ENCODE measurements at places on chromosomes 12 and 14.
A peak's percentile ranks its signal among the peaks of the same experiment; 100 is the strongest.

GRCh38 chr12:39617887-39618286 lies 1.7 kb downstream of the ABCD2 start:
- DNase-seq, result no peak

GRCh38 chr12:111425655-111426054 lies 19.9 kb downstream of the SH2B3 start:
- no peak for DNase-seq

DNA sequence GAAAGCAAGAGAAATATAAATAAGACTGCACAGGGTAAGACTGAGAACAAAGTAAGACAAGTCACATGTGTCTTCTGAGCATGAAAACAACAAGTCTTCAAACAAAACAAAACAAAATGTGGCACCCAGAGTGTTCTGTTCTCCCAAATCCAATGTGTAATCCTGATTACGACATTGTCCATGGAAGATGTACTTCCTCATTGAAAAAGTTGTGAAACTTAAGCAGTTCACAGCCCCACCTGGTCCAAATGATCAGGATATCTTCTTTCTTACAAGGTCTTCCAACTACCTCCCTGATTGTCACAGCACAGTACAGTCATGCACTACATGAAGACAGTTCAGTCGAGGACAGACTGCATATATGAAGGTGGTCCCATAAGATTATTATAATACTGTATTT lies 23.3 kb upstream of the NEK9 start:
- no peak for DNase-seq

- DNase-seq, result peak; percentile 47
These were observed 26.8 kb upstream of the NEDD1 start for GRCh38 chr12:96880220-96880619.

- no peak for DNase-seq
These were observed 185.6 kb downstream of the TBX5 start for GRCh38 chr12:114220311-114220710.

- DNase-seq, result no peak
These were observed 451 bp downstream of the IRAK3 start for GRCh38 chr12:66189486-66189843.

GRCh38 chr12:108641446-108642268 lies 8.0 kb upstream of the SELPLG start:
- no peak for DNase-seq

DNA sequence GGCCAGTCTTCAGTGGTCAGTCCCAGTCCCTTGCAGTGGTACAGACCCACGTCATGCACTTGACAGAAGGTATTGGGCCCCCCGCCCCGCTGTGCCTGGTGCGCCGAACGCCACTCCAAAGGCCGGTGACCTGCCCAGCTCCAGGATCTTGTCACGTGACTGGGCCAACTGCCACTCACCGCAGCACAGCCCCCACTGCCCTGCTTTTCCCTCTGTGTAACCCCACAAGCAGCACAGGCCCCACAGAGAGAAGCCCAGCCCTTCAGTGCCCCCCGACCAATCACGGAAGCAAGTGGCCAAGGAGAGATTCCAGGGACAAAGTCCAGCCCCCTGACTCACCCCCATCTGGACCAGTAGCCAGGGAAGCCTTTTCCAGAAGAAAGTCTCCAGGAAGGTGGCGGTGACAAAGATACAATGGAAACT lies 498 bp downstream of the GPR132 start:
- peak; percentile 32 for DNase-seq

DNA sequence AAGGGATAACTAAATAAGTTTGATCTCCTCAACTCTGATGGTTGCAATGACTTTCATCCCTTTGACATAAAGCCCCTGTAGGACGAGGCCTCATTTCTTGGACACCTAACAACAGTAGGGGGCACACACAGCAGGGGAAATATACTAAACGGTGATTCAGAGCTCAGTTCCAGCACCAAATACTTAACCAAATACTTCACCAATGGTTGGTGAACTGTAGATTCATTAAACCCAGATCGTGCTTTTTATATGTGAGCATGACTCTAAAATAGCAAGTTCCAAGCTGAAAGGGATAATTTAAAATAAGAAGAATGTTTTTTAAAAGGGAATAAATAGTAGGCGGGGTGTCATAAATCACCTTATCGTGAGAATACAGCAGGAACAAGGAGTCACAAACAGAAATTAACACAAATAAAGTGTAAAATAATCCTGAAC lies 53.2 kb downstream of the ATG2B start:
- DNase-seq, result no peak

GRCh38 chr12:107779077-107779831 lies 4.8 kb downstream of the ASCL4 start:
- no peak for DNase-seq

DNA sequence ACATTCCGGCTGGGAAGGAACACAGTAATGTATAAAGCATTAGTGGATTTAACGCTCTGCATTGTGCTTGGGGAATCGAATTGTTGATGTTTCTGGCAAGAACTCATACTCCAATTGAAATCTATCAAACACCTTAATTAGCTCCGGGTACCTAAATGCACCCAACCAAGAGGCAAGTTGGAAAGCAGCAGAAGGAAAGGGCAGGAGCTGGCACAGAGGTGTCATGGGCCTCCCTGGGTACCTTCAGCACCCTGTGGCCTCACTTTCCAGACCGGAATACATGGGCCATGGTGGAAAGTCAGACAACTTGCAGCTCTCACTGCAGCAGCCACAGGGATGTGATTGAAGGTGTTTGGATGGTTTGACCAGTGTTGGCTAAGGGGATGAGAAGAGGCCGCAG lies 6.8 kb upstream of the BCL11B start:
- no peak for DNase-seq

- peak; percentile 27 for DNase-seq
These were observed 173.2 kb upstream of the PWP1 start for GRCh38 chr12:107512391-107512790.

DNA sequence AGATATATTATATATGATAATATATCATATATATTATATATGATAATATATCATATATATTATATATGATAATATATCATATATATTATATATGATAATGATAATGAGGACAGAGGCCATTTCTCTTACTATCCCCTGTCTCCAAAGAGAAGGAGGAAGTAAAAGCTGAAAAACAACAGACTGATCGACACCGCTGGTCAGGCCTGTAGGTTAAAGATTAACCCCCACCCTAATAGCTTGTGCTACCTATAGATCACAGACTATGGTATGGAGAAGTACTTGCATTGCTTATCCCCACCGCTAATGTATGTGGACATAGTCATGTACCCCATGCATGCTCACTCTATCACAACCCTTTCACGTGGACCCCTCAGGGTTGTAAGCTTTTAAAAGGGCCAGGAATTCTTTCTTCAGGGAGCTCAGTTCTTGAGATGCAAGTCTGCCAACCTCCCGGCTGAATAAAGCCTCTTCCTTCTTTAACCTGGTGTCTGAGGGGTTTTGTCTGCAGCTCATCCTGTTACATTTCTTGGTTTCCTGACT lies 786.1 kb upstream of the TMEM132C start:
- DNase-seq, result no peak

GRCh38 chr14:51335531-51335930 lies 95.5 kb downstream of the TMX1 start:
- peak; percentile 40 for DNase-seq

- no peak for DNase-seq
These were observed 118.2 kb downstream of the METTL25 start for GRCh38 chr12:82476511-82476910.

DNA sequence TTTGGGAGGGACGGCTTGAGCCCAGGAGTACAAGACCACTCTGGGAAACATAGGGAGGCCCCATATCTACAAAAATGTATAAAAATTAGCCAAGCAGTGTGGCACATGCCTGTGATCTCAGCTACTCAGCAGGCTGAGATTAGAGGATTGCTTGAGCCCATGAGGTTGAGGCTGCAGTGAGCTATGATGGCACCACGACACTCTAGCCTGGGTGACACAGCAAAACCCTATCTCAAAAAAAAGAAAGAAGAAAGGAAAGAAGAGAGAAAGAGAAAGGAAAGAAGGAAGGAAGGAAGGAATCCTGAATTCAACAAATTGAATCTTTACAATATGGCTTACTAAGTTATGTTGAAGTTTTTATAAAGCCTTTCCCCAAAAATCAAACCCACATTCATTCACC lies 2.1 kb downstream of the KIF21A start:
- no peak for DNase-seq

DNA sequence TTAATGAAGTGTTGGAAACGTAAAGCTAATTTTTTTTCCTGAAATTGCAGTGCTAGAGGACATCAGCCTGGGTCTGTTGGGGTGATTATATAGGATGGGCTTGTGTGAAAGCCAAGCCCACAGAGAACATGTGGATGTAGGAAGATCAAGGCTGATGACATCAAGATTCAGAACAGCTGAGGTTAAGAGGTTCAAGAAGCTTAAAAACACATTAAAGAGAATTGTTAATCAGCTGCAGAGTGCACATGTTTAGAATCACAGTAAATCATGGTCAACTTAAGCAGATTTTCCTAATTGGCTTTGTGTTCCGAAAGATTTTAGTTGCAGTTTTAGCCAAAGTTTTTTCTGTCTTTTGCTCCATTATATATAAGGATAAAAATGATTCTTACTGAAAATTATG lies 87.9 kb upstream of the PRICKLE1 start:
- no peak for DNase-seq

- peak; percentile 78 for DNase-seq
These were observed 83.0 kb upstream of the ZDHHC17 start for GRCh38 chr12:76680940-76681339.

DNA sequence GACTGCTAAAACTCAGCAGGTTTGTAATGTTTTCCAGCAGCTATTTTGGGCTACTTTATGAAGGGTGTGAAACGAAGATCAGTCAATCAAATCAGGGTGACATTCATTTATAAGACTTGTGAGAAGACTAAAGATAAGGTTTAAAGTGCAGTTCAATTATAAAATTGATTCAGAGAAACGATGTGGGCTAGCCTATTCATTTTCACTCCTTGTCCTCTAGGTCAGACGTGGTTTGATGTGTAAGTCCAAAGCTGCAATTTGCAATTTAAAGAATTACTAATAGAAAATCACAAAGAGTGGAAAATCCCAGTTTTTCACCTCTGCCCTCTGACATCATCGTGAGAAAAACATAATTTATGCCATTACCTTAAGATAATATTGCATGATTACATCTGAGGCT lies 243.5 kb upstream of the NOVA1 start:
- peak; percentile 63 for DNase-seq

DNA sequence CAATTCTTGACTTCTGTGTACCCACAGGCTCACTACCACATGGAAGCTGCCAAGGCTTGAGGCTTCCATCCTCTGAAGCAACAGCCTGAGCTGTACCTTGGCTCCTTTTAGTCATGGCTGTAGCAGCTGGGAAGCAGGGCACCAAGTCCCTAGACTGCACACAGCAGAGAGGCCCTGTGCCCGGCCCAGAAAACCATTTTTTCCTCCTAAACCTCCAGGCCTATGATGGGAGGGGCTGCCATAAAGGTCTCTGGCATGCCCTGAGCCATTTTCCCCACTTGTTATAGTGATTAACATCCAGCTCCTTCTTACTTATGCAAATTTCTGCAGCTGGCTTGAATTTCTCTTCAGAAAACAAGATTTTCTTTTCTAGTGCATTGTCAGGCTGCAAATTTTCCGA lies 121.8 kb downstream of the RPS6KA5 start:
- no peak for DNase-seq

GRCh38 chr12:115758877-115759620 lies 518.4 kb downstream of the MED13L start:
- no peak for DNase-seq

DNA sequence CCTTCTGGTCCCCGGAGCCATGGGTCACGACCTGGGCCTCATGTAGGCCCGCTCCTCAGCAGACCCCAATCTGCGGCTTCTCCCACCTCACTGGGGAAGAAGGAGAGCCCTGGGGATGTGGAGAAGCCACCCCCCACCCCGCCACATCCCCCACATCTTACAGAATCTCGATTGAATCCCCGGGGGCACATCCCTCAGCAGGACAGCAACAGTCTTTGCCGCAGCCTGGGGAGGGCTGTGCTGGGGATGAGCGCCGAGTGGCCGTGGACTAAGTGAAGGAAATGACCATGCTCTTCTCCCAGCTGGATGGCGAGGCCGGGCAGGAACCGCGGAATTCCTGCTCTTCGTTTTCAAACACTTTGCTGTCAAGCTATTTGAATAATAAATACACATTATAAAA lies 169.0 kb upstream of the RTL1 start:
- DNase-seq, result no peak

DNA sequence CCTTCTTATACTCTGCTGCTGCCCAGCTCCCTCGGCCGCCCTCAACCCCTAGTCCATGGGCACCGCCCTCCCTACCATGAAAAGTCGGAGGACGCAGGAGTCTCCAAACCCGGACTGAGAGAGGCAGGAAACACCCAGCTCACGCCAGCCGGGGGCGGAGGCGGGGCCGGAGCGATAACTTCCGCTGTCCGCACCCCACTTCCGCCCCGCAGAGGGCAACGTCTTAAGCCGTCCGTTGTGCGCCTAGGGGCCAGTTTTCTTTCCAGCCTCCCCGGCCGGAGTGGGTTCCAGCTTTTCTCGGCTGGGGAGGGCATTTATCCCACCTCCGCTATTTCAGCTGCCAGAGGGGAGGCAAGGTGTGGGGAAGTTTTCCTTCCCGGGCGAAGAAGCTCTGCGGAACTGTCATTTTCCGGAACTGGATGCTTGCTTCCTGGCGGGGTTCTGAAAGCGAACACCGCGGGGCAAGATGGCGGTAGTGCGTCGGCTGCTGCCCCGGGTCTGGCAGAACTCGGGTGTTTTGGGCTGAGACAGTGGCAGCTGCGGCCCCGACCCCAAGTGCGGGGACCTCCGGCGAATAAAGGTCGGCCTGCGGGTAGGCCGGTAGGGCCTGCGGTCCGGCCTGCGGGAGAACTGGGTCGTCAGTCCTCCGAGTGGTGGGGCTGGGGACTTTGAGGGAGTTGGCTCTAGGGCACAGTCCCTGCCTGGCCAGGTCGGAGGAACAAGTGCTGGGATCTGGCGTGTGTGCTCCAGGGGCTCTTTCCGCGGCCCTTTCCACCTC lies at the start of the genes KCTD10 and UBE3B:
Gene KCTD10 (minus strand): TSS at position 116 of the 778 bp plus-strand sequence. CDS start 38 bp downstream, at position 78.
Gene UBE3B (plus strand): TSS at position 450 of the 778 bp plus-strand sequence. CDS start 5,918 bp downstream, outside the sequence.
- DNase-seq, result peak; percentile 91

DNA sequence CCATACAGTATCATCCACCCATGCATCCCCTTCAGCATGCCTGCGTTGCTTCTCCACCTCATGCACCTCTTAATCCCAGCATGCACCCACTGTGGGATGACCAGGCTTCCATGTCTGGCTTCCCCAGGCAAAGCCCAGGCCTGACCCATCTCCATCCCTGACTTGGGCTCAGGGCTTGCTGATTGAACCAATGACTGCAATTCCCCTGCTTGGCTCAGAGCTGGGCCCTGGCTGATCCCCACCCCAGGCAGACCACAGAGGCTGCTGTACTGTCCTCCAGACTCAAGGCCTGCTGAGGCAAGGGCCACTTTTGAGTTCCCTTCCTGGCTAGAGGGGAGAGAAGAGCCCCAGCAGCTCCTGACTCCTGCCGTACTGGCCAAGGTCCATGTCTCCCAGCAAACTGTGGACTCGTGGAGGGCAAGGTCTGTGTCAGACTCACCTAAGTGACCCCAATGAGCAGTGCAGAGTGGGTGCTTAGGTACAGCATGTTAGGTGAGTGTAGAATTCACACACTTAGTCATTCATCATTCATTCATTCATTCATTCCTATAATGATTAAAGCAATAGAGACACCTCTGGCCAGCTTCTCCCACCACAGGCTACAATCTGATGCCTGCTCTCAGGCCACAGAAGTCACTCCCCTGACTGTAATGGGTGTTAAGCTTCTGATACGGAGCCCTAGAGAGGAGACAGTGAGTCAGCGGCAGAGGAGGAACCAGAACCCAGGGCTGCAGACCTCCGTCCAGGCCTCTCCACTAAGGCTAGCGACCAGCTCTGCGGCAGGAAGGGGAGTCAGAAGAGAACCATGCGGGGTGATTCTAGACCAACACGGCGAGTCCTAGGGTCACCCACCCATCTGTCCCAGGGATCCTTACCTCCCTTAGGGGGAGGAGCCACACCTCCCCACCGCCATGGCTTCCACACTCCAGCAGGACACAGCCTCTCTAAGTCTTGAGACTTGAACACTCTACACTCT lies 2.9 kb downstream of the BEGAIN start:
- DNase-seq, result no peak

Measured in iris pigment epithelial cell (primary cell).